GM19239 (cell line): ENCODE measurements at places on chromosomes 3 and 15.

- no peak for DNase-seq
Observed at GRCh38 chr3:27094721-27095120, 274.5 kb downstream of the NEK10 start.

DNA sequence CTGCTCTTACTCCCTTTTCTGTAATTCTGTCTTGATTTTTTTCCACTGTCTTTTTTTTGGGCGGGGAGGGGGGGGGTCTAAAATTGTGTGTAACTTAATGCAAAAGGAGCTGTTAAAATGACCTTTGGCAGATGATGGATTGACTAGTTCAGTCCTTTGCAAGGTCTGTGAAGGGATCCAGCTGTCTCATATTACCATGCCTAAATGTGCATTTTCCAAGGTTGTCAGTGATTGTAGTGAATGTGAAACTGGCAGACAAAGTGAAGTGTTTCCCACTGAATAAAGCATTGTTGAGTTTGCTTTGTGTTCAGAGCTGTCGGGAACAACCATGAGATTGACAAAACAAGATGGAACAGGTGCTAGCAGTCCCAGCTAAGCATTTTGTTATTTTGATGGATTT, 110.1 kb upstream of the SKOR1 start:
- no peak for DNase-seq

GRCh38 chr3:56899851-56900250, 98.1 kb upstream of the ARHGEF3 start:
- DNase-seq = no peak

- no peak for DNase-seq
Observed at GRCh38 chr3:32076566-32076965, 29.9 kb upstream of the GPD1L start.

- DNase-seq = no peak
Observed at GRCh38 chr3:165553371-165553770, 283.9 kb downstream of the BCHE start.

DNA sequence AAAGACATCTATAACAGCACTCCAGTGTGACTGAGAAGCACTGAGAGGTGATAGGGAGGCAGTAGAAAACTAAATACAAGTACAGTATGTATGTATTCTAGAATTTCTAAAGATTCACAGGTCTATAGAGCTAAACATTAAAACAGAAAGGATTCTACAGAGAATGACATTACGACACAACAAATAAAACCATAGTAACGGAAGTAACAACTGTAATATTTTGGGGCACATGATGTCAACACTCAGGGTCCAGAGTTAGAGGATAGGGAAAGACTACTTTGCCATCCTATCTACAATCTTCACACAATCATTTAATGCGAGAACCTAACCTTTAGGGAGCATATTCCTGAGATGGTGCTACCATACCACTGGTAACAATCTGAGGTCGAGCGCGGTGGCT, 13.6 kb downstream of the UBXN7 start:
- DNase-seq = no peak

DNA sequence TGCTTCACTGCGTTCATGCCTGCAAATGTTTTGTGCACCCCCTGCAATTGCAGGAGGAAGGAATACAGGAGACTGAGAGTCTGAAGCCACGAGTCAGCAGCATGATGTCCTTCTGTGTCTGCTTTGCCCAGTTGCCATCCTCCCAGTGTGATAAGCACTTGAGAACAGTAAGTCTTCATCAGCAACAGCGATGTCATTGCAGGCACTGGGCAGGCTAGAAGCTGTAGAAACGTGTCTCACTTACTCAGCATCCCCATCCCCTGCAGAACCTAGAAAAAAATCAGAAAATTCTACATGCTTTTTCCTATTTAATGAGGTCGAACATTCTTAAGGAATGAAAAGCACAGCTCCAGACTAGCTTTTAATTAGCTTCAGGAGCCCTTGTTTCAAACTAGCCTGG, 156.5 kb upstream of the LPP start:
- no peak for DNase-seq

DNA sequence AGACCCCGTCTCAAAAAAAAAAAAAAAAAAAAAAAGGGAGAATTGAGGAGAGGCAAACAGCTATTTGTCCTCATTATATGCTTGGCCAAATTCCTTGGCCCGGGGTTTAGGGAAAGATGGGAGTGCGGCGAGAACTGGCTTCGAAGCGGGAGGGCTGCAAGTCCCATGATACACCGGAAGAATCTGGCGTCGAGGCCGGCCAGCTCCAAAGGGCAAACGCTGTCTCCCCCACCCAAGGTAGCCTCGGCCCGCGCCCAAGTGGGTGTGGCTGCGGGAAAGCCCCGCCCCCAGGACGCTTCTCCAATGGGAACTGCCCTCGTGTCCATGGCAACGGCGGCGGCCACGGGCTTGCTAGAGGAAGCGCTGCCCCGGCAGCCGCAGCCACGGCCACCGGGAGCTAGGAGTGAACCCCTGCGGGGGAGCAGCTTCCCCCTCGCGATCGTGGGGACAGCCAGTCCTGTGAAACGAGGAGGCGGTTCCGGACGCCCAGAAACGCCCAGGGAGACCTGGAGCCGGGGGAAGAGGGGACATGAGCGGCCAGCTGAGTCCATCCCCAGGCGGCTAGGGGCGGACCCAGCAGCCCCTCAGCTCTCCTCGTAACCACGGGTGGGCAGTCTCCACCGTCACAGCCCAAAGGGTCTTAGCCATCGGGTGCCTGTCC, at the start of gene TTLL13:
Gene TTLL13, plus strand, starts transcription at position 354 of the 661 bp plus-strand sequence. CDS start 1,075 bp downstream, outside the sequence.
- DNase-seq = no peak

GRCh38 chr3:51716805-51717204, 9.9 kb downstream of the GRM2 start:
- no peak for DNase-seq

GRCh38 chr3:30640851-30641250, 34.5 kb downstream of the TGFBR2 start:
- no peak for DNase-seq

DNA sequence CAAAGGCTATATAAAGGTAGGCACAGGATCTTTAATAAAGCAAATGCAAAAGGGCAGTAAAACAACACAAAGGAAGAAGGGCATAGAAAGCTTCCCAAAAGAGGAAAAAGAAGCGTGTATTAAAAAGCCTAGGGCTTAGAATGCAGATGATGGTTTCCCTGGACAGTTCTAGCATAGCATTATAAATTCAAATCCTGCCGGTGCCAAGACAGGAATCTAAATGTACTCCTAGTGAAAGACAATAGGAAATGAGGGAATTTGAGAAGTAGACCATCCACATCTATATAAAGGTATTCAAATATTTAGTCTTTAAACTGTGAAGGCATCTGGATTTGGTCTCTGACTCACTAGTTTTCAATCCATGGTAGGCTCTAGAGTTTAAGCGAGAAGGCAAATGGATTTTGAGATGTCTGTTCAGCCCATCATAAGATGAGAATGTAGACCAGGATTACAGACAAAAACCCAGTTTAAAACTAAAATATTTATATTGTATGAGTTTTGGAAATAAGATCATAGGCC, 431.8 kb downstream of the TBL1XR1 start:
- DNase-seq = no peak

DNA sequence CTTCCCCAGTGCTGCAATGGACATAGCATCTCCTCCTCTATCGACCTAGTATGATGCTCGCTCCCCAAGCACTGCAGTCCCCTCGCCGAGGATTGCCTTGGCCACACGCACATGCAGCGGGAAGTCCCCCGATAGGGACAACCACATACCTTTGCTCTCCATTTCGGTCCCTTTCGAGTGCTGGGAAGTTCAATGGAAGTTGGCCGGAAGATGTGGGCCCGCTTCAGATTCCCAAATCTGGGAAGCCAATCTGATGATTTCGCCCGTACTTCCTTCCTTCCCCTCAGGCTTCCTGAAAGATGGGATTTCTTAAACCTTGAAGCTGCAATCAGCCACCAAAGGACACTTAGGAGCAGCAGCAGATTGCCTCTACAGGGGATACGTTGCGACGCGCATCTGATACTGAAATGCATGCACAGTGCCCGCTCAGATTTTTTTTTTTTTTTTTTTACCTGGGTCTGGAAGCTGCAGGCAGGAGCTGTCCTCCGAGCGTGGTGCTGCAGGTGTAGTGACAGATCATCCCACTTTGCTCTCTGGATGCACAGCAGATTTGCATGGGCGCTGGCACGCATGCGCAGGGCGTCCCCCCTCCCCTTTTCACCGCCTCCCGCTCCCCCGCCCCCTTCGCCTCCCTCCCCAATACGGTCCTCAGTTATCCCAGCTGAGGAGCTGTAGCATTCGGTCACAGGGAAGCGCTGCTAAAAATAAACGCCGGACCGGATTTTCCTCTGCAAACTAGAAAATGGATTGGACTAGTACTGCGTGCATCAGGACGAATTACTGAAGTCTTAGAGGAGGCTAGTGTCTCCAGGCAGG, at the start of gene FGF12:
Gene FGF12, minus strand, starts transcription at position 510 of the 816 bp plus-strand sequence.
- DNase-seq = no peak

GRCh38 chr15:70956201-70956995, 63.8 kb downstream of the LRRC49 start:
- DNase-seq = no peak

- no peak for DNase-seq
Observed at GRCh38 chr3:133955892-133956291, 60.2 kb upstream of the RAB6B start.

- DNase-seq = no peak
Observed at GRCh38 chr3:37686220-37686619, 175.5 kb upstream of the CTDSPL start.

DNA sequence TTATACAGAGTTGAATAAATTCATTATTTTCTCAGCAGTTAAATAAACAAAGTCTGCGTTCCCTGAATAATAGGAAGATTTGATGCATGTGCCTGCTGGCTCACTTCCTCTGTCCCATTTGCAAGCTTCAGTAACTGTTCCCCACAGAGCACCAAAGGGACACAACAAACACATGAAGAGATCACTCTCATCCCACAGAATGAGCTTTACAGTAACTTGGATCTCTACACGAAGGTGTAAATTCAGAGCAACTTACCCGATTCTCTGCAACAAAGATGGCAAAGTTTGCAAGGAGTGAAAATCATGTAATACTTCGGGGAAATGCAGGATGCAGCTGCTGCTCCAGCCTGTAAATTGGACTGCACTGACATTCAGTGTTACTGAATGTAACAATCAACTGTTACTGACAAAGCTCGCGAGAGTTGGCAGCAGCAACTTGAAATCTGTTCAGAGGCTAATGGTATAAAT, at the start of gene BCHE:
Gene BCHE, minus strand, starts transcription at position 366 of the 468 bp plus-strand sequence. CDS start 6,390 bp downstream, outside the sequence.
- no peak for DNase-seq

DNA sequence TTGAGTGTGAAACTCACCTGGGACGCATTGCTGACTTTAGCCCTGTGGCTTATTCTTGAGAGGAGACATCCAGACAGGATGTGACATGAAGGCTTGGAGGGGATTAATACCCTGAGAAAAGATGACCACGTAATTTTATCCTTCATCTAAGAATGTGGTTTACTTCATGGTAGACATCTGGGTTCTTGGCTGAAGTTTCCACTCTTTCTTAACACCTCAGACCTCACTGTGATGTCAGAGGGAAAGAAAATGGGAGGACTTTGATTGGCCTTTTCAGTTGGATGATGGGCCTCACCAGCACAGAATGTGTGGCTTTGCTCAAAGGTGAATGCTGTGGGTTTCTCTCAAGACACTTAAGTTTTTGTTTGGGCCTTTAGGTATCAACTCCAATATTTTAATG, 16.5 kb downstream of the GORASP1 start:
- no peak for DNase-seq

DNA sequence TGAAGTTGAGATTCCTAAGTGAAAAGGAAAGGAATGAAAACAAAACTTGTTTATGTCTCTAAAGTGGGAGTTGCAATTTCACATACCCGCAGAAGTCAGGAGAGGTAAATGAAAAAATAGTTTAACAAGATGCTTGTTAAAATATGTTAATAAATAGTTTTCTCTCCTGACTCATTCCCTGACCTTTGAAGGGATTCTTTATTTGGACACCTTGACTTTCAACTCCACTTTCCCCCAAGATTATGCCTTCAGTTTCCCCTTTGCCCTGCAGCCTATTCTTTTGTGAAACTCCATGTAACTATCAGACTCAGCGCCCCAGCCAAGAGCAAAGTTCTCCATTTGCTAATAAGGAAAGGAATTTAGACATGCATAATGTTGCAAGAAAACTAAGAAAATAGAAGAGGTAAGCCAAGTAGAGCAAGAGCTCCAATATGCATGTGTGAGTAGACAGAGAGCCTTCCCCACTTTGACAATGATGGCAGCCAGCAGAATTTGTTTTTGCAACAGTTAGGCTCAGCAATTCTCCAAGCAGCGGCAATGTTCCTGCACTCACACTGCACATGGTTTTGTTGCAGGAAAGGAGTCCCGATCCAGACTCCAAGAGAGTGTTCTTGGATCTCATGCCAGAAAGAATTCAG, 61.2 kb downstream of the CD200 start:
- DNase-seq = no peak

GRCh38 chr15:42427429-42428223, 63.3 kb downstream of the ZNF106 start:
- no peak for DNase-seq

GRCh38 chr3:175346573-175347356, 487.6 kb downstream of the NAALADL2 start:
- DNase-seq = no peak
